ENCODE measurements at places on chromosomes 7 and 10. TPM values are rescaled to one million over a fixed set of nuclear protein-coding genes. Genes with fewer than 3 reads are reported as not detected.

Gene DKK1
- 4.7 TPM for total RNA-seq

Gene POM121L12
- not detected for total RNA-seq

Gene CDH23
- 0.04 TPM for total RNA-seq

Gene PIK3AP1
- 8.9 TPM for total RNA-seq

Gene JAKMIP3
- not detected for total RNA-seq

Gene ASNS
- 236 TPM for total RNA-seq

Gene UPK3B
- total RNA-seq, result not detected

Gene PRKAR1B
- total RNA-seq, result 23.7 TPM

Gene CYP3A4
- total RNA-seq, result not detected

Gene CLCN1
- not detected for total RNA-seq

Gene AP3M1
- total RNA-seq, result 31.0 TPM

Gene TMEM196
- total RNA-seq, result not detected

Gene CFAP70
- total RNA-seq, result 1.2 TPM

Gene CALML5
- not detected for total RNA-seq

Gene FGFR2
- total RNA-seq, result 8.9 TPM

Gene HTR5A
- total RNA-seq, result not detected

Gene STK31
- total RNA-seq, result 0.89 TPM

Gene WNT2
- 0.07 TPM for total RNA-seq

Gene SEM1
- total RNA-seq, result 41.9 TPM

Gene SLC39A12
- total RNA-seq, result not detected

Gene NXPH1
- not detected for total RNA-seq

Gene C7orf57
- 0.34 TPM for total RNA-seq

Gene MYH16
- 0.89 TPM for total RNA-seq

Gene AGR2
- total RNA-seq, result 7.4 TPM

Gene OPN1SW
- not detected for total RNA-seq

Gene DLX6
- total RNA-seq, result not detected

Gene AKR1C1
- total RNA-seq, result 1.2 TPM

Gene CNNM1
- total RNA-seq, result 0.62 TPM

Gene TLX1
- total RNA-seq, result not detected

Gene ABLIM1
- 41.9 TPM for total RNA-seq

Measured in kidney epithelial cell (primary cell).